ENCODE measurements at places on chromosomes 12 and 14.

DNA sequence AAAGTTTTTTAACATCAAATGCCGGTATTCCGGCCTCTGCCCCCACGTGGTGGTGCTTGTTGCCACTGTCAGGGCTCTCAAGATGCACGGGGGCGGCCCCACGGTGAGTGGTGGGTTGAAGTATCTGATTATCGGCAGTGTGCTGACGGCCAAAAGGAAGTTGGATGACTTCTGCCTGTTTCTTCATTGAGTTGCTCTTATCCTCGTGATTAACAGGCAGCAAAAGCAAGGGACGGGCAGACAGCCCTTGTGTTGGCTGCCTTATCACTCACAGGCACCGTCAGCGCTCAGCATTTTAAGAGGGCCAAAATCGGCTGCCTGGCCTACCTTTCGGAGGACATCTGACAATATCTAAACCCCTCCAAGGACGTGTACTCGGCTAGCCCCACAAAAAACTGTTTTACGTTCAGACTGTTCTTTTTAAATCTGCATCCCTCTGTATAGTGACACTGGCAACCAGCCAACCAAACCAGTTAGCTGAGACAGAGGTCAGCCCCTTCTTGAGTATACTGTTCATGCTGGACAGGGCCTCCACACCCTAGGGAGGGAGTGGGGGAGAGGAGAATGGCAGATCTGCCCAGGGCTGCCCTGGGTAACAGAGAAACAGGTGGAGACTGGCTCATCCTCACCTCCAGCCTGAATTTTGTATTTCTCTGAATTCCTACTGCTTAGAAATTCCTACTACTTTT is 22.9 kb upstream of the AKAP5 start:
- DNase-seq, result no peak

GRCh38 chr14:22842211-22843122 is 6.1 kb downstream of the MMP14 start:
- no peak for DNase-seq

DNA sequence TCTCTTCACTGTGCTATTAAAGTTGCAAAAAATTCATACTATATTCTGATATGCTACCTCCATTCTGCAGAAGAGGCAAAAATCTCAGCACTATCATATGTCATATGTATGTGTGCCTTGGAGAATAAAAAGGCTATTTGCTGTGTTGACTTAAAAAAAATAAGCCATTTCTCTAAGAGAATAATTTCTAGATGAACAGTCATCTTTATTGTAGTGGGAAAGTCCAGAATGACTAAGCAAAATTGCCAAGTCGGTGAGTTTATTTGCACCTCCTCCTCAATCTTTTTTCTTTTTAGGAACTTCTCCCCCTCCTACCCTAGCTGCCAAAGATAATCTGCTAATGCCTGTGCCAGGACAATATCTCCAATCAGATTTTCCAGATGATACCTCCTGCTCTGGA is 353.8 kb upstream of the FAR2 start:
- DNase-seq, result no peak

DNA sequence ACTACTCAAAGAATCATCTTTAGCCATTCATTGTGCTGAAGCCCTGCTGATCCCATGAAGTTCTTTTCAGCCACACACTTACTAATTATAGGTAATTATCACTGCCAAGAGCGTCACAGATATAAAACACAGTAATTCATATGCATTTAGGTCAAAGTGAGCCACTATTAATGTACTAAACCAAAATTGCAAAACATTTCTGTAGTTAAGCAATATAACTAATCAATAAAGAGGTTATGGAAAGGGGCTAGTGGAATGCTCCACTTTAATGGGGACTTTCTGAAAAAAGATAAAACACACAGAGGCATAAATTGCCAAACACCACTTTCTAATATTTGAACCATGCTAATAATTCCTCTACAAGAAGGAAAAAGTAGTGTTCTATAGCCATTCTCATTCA is 6.8 kb upstream of the CEP128 start:
- no peak for DNase-seq

DNA sequence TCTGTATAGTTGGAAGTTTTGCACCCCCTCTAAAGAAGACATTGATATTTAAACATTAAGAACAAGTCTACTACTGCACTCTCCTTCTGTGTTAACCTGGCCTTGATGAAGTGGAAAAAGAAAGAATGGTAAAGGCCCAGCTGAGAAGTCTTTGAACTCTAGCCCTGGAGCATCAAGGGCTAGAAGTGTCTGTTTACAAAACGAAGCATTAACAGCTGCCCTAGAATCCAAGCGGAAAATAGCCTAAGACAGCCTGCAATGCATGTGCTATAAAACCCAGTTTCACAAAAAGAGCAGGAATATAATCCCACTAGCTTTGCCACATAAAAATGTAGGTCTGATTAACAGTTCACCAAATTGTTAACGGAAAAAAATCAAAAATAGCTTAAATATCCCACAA is 60.5 kb downstream of the NUMB start:
- no peak for DNase-seq

- DNase-seq, result no peak
Measured at GRCh38 chr12:31772685-31773222, 43.9 kb upstream of the AMN1 start.
